ENCODE measurements at places on chromosomes 4 and X.

DNA sequence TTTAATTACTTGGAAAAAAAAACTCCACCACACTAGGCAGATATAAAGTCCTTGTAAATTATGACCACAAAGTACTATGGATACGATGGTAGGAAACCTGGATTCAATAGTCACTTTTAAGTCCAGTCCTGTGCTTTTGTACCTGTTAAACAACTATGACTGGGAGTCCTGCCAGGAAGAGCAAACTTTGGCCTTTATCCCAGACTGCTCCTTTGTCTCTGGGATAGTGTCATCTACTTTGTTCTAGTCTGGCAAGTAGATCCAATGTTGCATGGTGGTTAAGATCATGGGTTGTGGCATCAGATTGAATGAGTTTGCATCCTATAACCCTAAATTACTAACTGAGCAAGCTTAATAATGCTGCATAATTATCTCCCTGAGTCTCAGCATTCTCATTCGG, 175.3 kb upstream of the FGF13 start:
- no peak for DNase-seq

DNA sequence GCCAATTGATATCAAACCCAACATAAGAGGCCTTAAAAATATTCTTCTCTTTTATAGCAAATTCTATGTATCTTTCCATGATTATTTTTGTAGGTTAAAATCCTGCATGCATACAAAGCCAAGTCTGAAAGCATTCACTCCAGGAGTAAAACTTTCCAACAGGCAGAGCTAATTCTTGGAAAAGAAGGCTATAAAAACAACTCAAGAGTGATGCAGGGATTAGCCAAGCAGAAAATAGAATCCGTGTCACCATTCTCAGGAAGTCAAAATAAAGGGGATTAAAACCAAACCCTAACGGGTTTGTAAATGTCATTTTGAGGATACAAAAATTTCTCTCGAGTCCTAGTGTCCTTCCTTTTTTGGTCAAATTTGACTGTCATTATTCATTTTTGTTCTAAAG, 412.4 kb downstream of the DMD start:
- no peak for DNase-seq

DNA sequence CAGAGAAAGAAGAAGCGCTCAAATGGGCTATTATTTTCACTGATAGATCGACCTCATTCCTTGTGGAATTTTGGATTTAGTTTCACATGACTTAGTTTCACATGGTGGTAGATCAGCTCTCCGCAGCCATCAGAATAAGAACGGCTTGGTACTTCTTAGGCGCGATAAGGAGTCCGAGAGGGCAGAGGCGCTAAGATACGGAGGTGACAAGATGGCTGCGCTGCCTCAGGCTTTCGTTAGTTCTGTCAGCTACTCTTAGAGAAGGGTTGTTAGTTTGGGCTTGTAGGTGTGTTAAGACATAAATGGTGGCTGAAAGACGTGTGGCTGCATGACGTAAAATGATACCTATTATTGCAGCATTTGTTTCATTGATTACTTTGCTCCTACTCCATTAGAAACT, 169.1 kb downstream of the UNC5C start:
- DNase-seq = no peak

- no peak for DNase-seq
These were observed 5.2 kb upstream of the PGRMC1 start for GRCh38 chrX:119230850-119231249.

DNA sequence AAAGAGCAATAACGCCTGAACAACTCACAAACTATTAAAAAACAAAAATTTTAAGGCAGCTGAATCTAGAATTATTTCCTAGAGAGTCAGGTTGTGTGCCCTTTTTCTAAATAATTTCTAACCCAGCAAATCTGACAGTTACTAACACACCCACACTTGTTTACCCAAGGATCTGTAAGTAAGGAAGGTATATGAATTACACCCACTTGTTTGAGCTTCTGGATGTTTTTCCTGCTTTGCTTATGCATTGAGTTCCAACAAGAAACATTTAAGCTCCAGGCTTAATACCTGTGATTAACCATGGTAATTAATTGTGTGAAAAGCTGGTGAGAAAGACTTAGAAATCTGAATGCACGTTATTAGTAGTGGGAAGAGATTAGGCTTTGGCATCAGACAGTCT, 1.5 kb downstream of the NIPAL1 start:
- no peak for DNase-seq

GRCh38 chrX:123223859-123224258, 39.8 kb downstream of the GRIA3 start:
- no peak for DNase-seq

DNA sequence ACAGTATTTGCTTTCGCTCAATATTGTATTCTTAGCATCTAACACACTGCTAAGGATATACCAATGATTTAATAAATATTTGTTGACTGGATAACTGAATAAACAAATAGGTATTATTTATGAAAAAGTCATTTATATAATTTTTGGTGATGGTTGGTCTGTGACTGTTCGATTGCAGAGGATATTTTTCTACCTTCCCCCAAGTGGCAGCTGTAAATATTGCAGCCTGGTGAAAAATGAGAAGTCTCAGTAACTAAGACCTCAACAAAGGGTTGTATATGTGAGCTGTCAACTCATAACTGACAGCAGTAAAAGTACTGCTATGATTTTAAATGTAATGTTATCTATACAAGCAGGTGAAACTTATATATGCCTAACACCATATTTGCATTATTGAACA, 36.0 kb downstream of the HTR2C start:
- no peak for DNase-seq

DNA sequence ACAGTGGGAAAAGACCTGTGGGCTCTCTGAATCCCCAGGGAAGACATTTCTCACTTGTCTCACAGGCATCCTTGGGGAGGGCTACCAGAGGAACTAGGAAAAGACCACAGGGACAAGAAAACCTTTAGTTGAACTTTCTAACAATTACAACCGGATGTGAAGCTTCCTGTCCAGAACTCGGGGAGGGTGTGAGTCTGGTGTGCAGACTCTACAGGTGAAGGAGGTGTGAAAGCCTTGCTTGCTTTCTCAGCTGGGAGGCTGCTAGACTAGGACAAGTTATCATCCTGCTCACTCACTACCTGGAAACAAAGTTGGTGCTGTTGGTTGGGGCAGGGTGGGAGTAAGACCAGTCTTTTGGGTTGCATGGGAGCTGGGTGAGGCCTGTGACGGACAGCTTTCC, 158.5 kb upstream of the PBDC1 start:
- no peak for DNase-seq

- DNase-seq = no peak
These were observed 823.2 kb upstream of the LCORL start for GRCh38 chr4:18844726-18845125.

GRCh38 chr4:45438047-45438446, 685.8 kb downstream of the GABRG1 start:
- DNase-seq = no peak

DNA sequence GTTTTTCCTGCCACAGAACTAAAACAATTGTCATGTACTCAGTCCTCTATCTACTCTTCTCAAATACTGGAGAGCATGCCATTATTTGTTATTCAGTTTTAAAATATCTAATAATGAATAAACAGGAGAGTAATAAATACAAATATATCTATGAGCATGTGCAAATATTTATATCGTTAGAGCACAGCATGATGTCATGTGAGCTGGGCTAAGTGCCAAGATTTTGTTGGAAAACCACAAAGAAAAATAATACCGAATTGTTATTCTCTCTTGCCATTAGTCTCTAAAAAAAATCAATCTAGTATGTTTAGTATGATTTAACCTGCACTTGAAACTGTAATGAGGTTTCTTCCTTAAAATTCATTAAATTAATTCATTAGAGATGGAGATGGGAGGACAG, 97.3 kb downstream of the DDX60 start:
- no peak for DNase-seq
